ENCODE measurements at places on chromosomes 5 and 9.

DNA sequence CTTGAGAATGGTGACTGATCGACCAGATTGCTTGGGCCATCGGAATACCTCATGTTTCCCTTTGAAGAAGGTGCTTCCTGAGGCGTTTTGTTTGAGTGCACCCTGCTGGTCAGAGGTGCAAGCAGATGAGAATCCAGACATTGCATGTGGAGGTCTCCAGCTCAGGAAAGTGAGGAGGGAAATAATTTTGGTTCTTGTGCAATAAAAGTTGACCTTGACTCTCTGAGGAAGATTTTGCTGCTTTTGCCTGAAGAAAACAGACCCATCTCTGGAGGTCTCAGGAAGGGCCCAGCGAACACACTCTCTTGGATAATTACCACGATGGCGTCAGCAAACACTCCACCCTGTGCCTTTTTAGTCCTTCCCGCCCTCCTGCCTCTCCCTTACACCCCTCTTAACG, 69.7 kb downstream of the GRAMD2B start:
- DNase-seq = no peak

DNA sequence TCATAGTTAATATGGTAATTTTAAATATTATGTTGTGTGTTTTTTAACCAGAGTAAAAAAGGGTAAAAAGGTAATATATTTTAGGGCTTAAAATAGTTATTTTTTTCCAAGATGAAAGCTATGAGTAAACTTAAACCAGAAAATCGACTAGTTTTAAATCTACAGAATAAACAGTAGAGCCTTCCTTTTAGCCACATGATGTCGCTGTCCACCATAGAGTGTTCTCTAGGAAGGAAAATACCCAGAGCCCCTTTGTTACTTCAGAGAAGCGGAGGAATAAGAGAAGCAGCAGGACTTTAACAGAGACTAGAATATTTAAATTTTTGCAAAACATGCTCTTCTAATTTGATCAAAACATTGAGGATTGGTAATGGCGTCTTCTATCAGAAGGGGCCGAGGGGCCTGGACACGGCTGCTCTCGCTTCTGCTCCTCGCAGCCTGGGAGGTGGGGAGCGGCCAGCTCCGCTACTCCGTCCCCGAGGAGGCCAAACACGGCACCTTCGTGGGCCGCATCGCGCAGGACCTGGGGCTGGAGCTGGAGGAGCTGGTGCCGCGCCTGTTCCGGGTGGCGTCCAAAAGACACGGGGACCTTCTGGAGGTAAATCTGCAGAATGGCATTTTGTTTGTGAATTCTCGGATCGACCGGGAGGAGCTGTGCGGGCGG, at the start of gene PCDHA2:
Gene PCDHA2 (plus strand): TSS at position 258 of the 664 bp plus-strand sequence.
- no peak for DNase-seq

GRCh38 chr5:132473019-132473531, 17.5 kb downstream of the IRF1 start:
- DNase-seq = peak; percentile 93

GRCh38 chr5:56845277-56845676, 29.9 kb downstream of the MAP3K1 start:
- no peak for DNase-seq

GRCh38 chr9:75997206-75997605, 106.7 kb downstream of the PCSK5 start:
- DNase-seq = no peak

- peak; percentile 12 for DNase-seq
Observed at GRCh38 chr9:21434202-21435014, 5.8 kb upstream of the IFNA1 start.

DNA sequence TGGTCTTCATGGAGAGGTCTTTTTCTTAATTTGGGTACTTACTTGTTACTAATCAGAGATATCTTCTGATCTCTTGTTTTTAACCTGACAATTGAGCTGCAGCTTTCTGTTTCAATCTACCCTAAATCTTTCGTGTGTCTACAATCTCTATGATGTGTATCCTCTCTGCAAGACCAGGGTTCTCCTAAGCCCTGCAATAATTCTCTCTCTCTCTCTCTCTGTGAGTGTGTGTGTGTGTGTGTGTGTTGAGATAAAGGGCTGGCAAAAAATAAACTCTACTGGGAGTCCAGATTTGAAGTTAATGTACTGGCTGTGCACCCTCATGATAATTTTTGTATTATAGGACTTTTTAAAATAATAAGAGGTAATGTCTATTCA, 57.8 kb upstream of the FBXL7 start:
- DNase-seq = no peak

All from CD4-positive, alpha-beta T cell treated with Interleukin-1 beta for 1 hour (primary cell).